ENCODE measurements at places on chromosomes 7 and 10.

DNA sequence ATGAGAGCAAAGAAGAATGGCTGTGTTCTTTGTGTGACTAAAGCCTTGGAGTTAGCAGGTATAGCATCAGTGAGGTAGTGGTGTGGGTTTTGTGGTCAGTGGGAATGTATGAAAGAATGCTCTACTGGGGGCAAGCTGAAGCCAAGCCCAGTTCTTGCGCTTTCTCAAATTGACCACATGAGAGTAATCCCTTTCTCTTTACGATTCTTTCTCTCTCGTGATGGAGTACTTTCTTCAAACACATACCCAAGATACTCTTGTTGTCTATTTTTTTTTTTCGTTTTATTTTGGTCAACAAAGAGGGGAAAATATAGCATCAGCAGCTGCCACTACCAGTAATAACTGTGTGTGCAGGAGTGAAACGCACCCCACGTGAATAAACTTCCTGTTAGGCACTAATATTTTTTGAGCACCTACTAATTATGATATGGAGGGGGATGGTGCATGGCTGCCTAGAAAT, 8.4 kb upstream of the PANK1 start:
- peak; percentile 57 for DNase-seq

- no peak for DNase-seq
Observed at GRCh38 chr7:51444936-51445335, 128.3 kb upstream of the COBL start.

DNA sequence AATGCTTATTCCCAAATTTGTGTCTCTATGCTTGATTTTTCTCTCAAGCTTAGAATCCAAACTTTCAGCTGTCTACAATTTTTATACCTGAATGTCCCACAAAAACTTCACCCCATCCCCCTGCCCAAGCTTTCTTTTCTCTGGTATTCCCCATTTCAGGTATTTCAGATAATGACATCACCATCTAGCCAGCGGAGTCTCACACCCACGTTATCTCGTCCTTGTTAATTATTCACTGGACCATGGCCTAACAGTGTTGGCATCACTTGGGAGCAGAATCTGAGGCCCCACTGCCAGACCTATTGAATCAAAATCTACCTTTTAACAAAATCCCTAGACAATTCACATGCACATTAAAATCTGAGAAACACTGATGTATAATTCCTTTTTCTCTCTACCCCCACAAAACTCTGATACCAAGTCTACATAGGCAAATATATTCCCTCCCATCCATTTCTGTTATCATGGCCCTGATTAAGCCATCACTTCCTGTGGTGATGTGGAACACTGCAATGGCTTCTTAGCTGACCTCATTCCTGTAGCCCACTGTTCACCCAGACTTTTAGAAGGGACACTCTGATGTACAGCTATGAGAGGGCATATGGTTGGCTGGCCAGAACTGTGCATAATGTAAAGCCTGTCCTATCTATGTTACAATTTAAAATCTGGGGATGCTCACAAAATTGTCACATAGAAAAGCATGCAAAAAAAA, 31.4 kb downstream of the ZNF438 start:
- DNase-seq: no peak

DNA sequence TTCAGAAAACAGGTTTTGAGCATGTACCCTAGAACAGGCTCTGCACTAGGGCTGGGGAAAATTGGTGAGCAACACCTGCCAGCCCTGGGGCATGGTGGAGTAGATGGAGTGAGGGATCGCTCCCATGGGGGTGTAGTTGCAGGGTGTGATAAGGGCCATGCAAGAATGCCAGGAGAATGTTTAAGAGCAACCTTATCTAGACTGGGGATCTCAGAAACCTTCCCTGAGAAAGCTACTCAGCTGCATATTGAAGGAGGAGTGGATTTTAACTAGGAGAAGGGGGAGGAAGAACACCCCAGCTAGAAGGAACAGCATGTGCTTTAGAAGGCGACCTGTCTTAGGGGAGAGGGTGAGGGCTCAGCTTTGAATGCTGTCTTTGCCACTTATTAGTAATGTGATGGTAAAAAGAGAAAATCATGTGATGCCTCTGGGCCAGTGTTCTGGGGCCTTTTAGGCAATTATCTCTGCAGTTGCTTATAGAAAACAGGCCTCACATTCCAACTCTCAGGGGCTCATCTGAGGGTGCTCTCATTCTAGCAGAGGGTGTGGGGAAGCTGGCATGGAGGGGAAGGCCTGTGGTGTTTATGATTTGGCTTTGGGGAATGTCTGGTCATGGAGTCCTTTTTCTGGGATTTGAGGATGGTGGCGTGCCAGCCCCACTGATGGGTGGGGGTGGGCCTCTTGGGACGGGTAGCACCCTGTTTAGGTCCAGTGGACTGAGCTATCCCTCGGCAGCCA, 225.4 kb downstream of the BMPER start:
- DNase-seq: no peak

DNA sequence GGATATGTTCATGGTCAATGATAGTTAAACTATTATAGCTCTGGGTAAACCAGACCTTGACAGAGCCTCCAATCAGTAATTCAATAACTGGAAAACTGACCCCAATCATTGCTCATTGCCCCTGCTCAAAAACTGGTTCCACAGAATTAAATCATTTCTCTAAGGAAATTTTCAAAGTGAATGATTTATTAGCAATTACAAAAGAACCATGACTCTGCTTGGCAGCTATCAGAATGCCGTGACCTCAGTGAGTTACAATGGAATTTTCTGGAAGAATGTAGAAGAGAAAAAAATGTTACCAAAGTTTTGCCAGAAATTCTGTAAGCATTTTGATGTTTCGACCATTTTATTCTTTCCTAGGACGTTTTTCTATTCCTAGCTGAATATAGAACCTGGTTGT, 106.8 kb upstream of the APBB1IP start:
- no peak for DNase-seq

- DNase-seq: no peak
Observed at GRCh38 chr7:22338411-22338810, 18.5 kb downstream of the RAPGEF5 start.

GRCh38 chr7:96707901-96708774, 1.5 kb downstream of the SEM1 start:
- DNase-seq: no peak

DNA sequence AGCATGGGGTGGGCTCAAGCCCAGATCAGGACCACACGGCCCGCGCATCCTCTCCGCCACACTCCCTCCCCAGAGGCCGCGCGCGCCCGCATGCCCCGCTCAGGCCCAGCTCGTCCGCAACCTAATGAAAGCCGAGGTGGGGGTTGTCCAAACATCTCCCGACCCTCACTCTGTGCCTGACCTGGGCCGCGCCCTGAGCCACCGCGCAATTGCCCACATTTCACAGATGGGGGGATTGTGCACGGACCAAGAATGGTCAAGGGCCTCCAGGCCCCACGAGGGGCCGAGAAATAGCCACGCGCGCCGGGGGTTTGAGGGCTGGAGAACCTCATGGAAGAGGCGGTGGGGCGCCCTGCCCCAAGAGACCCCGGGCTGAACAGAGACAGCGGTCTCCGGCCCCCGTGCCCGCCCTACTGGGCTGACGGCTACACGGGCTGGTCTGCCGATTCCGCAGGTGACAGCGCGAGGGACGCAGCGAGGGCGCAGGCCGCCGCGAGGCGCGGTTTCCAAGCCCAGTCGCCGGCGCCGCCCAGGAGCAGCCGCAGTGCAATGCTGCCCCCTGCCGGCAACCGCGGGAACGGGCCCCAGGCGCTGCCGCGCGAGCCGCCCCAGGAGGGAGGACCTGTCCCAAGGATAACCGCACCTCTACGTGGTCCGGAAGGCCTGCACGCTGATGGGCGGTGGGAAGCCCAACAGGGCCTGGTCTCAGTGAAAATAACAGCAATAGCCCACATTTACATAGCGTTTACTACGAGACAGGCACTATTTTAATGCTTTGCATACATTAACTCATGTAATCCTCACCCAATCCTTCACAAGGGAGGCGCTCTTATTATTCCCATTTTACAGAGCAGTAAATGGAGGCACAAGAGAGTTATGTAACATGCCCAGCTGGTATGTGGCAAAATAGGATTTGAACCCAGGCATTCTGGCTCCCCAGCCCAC, 10.5 kb upstream of the GRID1 start:
- DNase-seq: peak; percentile 78

- DNase-seq: peak; percentile 72
Observed at GRCh38 chr7:92691578-92691977, 101.4 kb upstream of the FAM133B start.

DNA sequence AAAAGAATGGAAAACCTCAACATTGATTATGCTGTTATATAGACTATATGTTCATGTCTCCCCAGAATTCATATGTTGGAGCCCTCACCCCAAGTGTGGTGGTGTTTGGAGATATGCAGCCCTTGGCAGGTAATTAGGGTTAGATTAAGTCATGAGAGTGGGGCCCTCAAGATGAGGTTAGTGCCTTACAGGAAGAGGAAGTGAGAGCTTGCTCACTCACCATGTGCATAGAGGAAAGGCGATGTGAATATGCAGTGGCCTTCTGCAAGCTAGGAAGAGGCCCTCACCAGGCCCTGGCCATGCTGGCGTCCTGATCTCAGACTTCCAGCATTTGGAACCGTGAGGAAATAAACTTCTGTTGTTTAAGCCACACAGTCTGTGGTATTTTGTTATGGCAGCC, 14.8 kb downstream of the ZNF33A start:
- DNase-seq: peak; percentile 65

- DNase-seq: no peak
Observed at GRCh38 chr7:134391223-134391622, 67.7 kb downstream of the AKR1B1 start.

DNA sequence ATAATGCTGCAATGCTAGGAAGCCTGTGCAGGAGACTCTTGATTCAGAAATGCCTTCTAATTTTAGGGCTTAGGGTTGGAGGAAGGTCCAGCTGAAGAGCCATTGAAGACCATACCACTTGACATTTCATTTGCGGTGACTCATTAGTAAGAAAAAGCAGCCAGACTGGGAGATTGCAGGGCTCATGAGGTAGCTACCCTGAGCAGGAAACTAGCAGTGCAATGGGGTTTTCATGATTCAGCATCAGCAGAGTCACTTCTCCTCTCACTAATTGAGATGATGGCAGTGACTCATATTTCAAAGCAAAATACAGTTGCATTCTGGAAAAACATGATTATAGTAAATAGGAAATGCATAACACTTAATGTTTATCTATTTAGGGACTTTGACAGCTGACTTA, 434.1 kb downstream of the DNAJB9 start:
- DNase-seq: no peak

DNA sequence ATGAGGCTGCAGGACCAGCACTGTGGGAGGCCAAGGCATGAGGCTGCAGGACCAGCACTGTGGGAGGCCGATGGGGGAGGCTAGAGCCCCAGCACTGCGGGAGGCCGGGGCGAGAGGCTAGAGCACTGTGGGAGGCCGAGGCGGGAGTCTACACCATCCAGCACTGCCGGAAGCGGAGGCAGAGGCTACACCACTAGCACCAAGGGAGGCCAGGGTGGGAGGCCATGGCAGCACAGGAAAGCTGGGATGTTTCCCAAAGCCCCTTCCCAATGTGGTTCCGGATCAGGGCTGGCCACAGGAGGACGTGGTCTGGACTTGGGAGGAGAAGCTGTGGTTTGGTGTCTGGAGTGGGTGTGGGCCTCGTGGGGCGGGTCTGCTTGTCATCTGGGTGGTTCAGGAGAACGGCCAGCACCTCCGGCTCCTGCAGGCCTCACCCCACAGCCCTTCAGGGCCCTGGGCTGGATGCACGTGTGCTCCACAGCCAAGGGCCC, 43.6 kb downstream of the PDGFA start:
- no peak for DNase-seq

- DNase-seq: no peak
Observed at GRCh38 chr10:63801166-63801565, 280.0 kb downstream of the REEP3 start.

GRCh38 chr7:87600130-87601124, at the start of gene ABCB1:
Gene ABCB1, minus strand, starts transcription at chr7:87600884. Its CDS starts 700 bp downstream, at chr7:87600184.
- peak; percentile 66 for DNase-seq

DNA sequence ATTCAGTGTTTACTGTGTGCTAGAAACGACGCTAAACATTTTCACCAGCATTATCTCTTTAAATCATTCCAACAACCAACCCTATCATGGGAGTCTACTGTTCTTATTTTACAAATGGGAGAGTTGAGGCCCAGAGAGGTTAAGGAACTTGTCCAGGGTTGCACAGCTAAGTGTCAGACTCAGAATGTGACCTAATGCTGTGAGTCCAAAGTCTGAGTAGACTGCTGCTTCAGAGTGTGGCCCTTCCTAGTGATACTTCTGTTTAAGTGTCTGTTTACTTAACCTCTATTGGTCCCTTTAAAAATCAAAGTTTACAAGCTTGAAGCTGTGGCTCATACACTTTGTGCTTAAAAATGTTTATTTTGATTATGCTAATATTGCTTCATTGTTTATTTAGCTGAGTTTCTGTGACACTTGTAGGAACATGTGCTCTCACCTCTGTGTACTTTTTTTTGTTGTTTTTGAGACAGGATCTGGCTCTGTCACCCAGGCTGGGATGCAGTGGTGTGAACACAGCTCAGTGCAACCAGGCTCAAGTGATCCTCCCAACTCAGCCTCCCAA, 84.4 kb upstream of the SYPL1 start:
- DNase-seq: no peak

- peak; percentile 53 for DNase-seq
Observed at GRCh38 chr10:6068422-6068821, 6.3 kb upstream of the IL2RA start.

GRCh38 chr7:30703756-30704155, 21.5 kb upstream of the CRHR2 start:
- no peak for DNase-seq

DNA sequence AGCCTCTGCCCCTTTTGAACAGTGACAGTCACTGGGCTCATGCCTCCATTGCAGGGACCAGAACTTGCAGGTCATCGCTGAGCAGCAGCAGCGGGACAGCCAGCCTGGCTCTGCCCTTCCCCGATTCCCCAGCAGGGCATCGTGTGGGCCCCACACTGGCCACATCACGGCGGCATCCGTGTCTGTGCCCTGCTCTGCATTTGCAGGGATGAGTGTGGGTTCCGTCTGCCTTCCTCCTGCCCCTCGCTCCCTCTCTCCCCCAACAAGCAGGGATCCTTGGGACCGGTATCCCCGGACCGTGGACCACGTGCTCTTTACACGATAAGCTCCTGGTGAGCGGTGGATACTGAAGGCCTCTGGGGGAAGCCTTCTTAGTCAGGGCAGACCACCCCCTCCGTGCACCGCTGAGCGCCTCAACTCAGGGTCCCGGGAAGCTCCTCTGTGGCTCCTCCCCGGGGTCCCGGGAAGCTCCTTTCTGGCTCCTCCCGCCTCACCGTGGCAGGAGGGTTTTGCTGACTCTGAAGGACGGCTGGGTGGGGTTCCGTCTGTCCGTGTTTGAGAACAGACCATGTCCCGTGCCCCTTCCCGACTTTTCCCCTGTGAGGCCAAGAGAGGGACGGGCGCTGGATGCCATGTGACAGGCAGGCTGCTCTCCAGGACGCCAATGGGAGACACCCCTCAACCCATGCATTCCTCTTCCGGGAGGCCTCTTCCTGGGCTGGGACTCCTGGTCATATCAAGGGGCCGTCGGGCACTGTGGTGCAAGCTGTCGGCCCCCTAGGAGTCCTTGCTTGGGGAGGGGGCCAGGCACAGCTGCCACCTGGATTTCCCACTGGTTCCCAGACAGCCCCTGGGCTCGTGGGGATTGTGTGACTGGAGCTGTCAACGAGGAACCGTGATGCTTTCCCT, 23.5 kb upstream of the NKX6-2 start:
- no peak for DNase-seq
